ENCODE measurements at places on chromosomes 6 and 20. TPM values are rescaled to one million over a fixed set of nuclear protein-coding genes. Genes with fewer than 3 reads are reported as not detected.

TRDN gene
- not detected for total RNA-seq

DNA sequence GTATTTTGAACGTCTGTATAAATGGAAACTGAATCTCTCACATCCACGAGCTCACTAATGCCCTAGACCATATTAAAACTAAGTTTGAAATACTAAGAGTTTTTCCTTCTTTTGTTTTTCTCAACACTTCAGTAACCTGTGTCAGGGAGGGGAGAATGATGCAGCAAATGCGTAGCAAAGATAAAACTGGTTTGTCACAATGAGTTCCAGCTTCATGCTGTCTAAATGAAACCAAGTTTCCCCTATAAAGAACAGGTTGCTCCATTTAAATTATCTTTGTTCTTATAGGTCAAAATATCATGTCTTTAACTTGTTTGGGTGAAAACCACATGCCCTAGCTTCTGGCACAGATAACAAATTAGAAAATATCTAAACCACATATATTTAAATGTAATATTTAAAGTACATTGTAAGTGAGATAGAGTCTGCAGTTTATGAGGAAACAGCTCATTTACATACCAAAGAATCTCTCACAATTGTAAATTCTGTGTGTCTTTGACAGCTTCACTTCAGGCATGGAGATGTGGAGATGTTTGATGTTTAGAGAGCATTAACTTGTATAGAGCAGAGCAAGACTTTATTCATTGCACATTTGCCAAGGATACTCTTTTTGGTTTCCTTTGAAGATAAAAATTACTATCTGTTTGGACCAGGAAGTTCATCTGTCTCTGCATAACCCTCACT lies 7.3 kb downstream of the TRDN start:
- no peaks in the 10 kb centered on the region for H3K36me3 ChIP-seq
- no peak overlapping the region for H3K4me3 ChIP-seq
- H3K4me1 ChIP-seq = no peaks in the 10 kb centered on the region
- DNase-seq = no peak

GRCh38 chr6:18763086-18763485 lies 375.9 kb downstream of the RNF144B start:
- no peak for DNase-seq
- H3K4me1 ChIP-seq = no peaks in the 10 kb centered on the region
- no peak overlapping the region for H3K27ac ChIP-seq
- no peaks in the 10 kb centered on the region for H3K27me3 ChIP-seq
- H3K36me3 ChIP-seq = no peaks in the 10 kb centered on the region

DNA sequence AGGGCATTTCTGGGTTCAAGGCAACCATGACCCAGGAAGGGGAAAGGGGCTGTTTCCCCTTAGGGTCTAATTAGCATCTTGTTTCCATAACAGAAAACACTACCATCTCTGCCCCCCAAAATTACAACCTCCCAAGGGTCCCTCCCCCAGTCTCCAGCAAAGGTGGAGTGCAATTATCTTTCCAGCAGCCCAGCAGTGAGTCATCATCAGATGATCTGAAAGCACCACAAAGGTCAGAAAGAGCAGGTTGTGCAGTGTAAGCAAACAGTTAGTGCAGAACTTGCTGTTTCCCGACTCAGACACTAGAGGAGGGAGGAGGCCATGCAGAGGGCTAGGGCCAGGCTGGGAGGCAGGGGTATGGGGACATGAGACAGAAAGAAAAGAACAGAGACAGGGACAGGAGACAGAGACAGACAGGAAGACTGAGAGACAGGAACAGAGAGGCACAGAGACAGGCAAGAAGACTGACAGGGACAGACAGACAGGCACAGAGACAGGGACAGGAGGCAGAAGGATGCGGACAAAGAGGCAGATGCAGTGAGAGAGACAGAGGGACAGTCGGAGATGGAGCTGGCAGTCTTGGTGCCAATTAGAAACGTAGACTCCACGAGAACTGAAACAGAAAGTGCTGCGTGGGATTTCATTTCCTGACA lies 62.5 kb downstream of the PYGB start:
- H3K36me3 ChIP-seq = no peaks in the 10 kb centered on the region
- H3K4me1 ChIP-seq = no peaks in the 10 kb centered on the region
- peak; percentile 30 for DNase-seq
- no peaks in the 10 kb centered on the region for H3K27me3 ChIP-seq

GRIK2 gene
- total RNA-seq = 1.5 TPM

SYNDIG1 gene
- 1.0 TPM for total RNA-seq

ESR1 gene
- total RNA-seq = not detected

DNA sequence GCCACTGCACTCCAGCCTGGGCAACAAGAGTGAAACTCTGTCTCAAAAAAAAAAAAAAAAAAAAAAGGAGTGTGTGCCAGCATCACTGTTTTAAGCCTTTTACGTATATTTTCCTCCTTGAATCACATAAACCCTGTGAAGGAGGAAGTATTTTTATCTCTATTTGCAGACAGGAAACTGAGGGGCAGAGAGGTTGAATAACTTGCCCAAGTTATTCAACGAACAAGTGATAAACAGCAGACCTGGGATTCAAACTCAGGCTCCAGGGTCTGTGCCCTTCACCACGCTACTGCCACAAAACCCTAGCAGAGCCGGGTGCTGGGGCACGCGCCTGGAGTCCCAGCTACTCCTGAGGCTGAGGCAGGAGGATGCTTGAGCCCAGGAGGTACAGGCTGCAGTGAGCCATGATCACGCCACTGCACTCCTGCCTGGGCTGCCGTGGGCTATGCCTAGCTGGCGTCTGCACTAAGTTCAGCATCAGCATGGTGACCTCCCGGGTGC lies 9.4 kb upstream of the AVP start:
- H3K4me1 ChIP-seq = no peaks in the 10 kb centered on the region
- no peaks in the 10 kb centered on the region for H3K36me3 ChIP-seq
- H3K27me3 ChIP-seq = peaks cover 41% of the 10 kb centered on the region
- no peak overlapping the region for H3K27ac ChIP-seq
- no peak overlapping the region for H3K4me3 ChIP-seq

DNA sequence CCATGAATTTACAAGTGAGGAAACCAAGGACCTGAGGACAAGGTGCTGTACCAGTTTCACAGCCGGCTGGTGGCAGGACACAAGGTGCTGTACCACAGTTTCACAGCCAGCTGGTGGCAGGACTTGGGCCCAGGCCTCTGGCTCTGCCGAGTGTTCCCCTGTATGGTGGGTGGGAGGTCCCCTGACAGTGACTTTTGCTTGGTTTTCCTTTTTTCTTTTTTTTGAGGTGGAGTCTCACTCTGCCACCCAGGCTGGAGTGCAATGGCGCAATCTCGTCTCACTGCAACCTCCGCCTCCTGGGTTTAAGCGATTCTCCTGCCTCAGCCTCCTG lies 212.4 kb downstream of the LY86 start:
- H3K4me3 ChIP-seq = no peak overlapping the region
- H3K27me3 ChIP-seq = no peaks in the 10 kb centered on the region
- DNase-seq = no peak
- H3K27ac ChIP-seq = no peak overlapping the region
- H3K4me1 ChIP-seq = no peaks in the 10 kb centered on the region

GINM1 gene
- 35.7 TPM for total RNA-seq

GRCh38 chr20:3784216-3784853 lies 2.2 kb downstream of the CENPB start:
- no peak for DNase-seq
- H3K4me1 ChIP-seq = peaks cover 8% of the 10 kb centered on the region
- H3K27ac ChIP-seq = no peak overlapping the region
- H3K36me3 ChIP-seq = no peaks in the 10 kb centered on the region
- peaks cover 53% of the 10 kb centered on the region for H3K27me3 ChIP-seq
- no peak overlapping the region for H3K4me3 ChIP-seq

DNA sequence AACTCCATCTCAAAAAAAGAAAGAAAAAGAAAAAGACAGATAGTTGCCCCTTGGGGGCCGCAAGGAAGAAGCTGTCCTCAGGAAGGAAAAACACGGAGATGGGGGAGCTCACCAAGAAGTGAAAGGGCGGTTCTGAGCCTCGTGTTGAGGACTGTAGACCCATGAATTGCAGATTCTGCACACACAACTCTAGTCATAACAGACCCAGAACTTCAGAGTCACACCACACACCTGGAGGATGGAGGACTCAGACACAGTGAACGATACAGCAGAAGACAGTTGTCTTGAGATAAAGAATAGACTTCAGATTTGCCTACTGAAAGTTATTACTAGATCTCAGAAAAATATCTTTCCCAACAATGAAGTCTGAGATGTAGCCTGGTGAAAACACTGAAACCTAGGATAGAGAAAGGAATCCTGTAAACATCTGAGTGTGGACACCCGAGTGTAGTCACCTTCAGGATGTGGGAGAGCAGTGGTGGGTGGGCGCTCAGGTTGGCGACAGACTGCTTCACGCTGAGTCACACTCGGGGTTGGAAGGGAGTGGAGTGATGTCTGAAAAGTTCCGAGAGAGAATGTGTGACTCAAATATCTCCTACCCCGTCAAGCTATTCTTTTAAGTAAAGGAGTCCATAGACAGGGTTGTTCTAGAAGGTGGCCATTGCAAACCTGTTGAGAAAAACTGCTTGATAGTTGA lies 88.1 kb downstream of the MAP3K4 start:
- no peaks in the 10 kb centered on the region for H3K36me3 ChIP-seq
- no peaks in the 10 kb centered on the region for H3K27me3 ChIP-seq
- no peak overlapping the region for H3K4me3 ChIP-seq
- DNase-seq = no peak

All from neural progenitor cell (in vitro differentiated cells).